NCI-H1092 (cell line): ENCODE measurements at places on chromosomes 11 and 22.

DNA sequence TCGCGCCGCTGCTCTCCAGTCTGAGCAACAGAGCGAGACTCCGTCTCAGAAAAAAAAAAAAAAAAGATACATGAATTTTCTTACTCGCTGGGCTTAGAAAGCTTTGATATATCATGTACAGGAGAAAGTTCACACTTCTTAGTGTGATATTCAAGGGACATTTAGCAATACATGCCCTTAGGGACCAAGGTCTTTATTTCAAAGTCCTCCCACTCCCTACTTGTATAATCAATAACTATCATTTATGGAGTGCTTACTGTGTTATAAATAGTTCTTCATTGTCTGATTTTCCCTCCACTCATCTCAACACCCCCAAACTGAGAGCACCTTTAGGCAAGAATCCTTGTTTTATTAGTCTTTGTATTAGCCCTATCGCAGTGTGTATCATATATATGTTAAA is 103.3 kb downstream of the UVRAG start:
- no peak for DNase-seq

GRCh38 chr11:46417711-46418110 is 26.1 kb upstream of the CHRM4 start:
- no peak for DNase-seq

DNA sequence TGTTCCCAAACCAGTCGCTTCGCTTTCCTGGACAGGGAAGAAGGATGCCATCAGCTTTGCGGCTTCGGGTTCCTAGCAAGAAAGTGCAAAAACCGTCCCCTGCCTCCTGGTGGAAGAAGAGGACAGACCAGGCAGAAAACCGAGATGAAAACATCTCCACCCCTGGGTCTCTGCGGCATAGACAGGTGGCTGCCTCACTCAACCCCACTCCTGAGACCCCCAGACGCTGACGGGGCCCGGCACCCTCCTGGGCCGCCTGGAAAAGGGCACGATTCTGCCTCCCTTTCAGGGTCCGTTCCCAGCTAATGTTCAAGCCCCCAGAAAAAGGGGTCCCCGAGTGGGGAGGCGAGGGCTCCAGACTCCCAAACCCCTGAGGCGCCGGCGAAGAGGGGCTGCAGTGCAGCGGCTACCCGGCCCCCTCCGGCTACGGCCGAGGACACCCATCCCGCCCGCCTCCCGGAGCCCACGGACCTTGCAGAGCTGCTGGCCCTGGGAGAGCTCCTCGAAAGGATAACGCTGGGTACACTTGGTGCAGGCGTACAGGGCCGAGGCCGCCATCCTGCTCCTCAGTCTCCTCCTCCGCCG is 569 bp downstream of the FAM76B start:
- peak; percentile 36 for DNase-seq

DNA sequence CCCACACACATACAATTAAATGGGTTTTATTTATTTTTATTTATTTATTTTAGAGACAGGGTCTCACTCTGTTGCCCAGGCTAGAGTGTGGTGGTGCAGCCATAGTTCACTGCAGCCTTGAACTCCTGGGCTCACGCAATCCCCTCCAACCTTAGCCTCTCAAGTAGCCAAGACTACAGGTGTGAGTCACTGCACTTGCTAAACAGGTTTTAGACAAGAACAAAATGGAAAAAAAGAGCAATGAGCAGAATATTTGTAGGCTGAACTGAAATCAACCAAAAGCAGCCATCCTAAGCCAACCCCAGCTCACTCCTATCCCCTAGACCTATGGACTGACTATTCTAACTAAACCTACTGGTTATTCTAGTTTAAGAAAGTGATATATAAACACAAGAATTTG is 37.8 kb downstream of the MRE11 start:
- DNase-seq: no peak

- DNase-seq: no peak
These were observed 134.8 kb downstream of the TBC1D22A start for GRCh38 chr22:46897246-46897623.

DNA sequence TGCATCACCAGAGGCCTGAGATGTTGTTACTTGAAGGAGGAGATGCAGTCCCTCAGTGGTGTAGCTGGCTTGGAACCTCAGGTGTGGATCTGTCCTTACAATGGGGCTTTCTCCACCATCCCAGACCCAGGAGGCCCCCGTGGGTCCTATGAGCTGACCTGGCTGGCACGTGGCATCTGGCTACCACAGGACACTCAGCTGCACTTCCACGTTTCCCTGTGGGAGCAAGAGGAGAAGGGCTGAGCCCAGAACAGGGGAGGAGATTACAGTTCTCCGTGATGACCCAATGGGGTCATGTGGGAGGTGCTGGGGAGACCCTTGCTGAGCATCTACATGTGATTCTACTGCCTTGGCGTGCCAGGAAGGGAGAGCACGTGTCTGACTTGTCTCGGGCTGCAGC is 1448.4 kb downstream of the TBC1D22A start:
- DNase-seq: no peak

DNA sequence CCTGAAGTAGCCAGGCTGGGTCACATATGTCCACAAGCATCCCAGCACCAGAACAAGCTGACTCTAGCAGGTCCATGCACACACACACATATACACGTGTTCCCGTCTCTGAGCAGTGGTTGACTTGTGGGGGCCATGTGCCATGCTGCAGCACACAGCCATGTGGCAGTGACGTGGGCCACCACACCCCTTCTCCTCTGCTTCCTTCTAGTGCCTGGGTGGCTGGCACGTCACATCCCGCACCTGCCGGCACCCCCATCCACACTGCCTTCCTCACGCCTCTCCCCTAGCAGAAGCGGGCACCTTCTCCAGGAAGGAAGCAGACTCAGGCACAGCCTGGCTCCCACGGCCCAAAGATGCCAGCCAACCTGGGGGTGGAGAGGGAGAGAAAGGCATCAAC is 9.5 kb downstream of the SYT7 start:
- DNase-seq: no peak

DNA sequence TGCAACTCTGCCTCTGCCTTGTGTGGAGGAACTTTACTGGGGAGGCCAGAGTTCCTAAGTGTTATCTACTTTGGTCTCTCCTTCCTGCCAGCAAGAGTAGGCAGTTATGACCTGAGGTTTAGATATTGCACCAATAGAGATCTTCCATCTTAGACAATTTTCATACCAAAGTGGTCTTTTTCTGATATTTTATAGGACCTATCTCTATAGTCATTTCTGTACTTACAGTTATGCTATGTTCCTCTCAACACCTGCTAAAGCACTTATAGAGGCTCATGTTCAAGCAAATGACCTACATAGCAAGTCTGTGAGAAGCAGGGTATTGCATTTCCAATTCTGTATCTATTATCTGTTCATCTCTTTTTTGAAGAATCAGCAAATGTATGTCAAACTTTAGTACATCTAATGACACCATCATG is 80.8 kb downstream of the HORMAD2 start:
- DNase-seq: no peak

GRCh38 chr11:86978756-86979608 is 23.8 kb upstream of the FZD4 start:
- DNase-seq: no peak

DNA sequence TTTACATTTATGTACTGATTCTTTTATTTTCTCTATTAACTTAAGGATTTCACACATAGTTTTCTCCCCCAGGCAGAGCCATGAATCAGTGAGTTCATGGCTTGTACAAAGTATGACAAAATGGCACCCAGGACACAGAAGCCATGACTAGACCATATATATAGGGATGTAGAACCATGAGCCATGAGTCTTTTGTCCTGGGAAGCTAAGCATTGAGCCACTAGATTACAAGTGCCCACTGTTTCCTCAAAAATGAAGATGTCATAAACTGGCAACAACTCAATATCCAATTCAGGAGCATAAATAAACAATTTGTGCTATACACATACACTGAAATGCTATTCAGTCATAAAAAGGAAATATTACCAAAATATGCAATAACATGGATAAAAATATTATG is 36.2 kb downstream of the CARD18 start:
- no peak for DNase-seq

DNA sequence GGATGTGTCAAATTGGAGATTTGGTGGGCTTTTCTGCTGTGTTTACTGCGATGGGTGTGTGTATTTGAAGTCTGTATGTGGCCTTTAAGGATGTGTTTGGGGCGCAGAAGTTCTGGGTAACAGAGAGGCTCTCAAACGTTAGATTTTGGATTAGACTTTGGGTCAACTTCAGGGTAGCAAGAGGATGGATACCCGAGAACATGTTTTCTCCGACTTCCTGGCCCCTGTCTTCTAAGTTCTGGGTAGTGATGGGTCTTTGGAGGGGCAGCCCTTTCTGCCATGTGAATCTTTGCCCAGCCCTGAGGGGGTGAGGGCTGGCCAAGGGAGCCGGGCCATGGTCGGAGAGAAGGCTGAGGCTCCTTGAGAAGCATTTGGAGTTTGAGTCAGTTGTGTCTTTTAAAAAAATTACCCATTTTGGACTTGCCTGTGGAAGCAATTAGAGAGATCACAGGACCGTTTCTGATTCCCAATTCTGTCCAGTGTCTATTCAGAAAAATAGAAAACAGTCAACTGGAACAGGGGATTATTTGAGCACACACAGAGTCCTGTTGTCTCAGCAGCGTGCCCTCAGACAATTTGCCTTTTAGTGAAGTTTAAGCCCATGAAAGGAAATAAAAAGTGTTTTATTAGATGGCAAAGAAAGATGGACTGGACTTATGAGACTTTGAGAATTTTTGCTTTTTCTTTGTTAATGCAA is 114.4 kb downstream of the PTPRJ start:
- no peak for DNase-seq

- DNase-seq: no peak
These were observed 368.5 kb downstream of the INSC start for GRCh38 chr11:15483205-15483604.

- no peak for DNase-seq
These were observed 121.8 kb downstream of the ETS1 start for GRCh38 chr11:128465531-128465930.

DNA sequence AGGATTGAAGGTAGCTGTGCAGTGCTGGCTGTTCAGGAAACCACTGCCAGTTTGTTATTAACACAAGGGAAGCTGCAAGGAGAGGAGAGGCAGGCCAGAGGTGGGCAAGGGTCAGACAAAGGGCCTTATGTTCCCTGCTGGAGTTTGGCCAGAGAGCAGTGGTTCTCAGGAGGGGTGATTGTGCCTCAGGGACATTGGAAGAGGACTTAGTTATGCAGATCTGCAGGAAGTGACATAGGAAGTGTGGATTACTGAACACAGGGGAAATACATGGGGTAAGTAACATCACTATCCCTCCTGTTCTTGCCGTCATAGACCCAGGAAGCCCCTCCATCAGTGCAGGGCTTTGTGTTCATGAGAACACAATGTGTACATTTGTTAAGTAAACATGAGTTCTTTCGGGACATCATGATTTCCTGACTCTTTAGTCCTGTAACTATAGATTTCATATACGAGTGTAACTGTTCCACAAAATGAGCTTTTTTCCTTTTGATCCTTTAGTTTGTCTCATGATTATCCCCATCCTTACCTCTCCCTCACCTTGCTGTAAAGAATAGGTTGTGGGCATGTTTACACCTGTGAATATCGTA is 5.9 kb downstream of the SRRD start:
- no peak for DNase-seq

DNA sequence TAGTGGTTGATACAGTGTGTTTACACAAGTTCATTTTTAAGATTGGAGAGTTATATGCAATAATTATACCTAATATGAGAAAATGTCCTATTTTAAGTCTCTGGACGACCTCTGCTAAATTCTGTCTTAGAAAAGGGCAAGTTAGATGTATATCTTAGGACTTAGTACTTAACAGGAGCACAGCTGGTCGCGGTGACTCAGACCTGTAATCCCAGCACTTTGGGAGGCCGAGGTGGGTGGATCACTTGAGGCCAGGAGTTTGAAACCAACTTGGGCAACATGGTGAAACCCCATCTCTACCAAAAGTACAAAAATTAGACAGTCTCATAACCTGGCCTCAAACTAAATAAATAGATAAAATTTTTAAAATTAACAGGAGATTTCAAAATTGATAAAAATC is 27.2 kb downstream of the BSX start:
- no peak for DNase-seq

DNA sequence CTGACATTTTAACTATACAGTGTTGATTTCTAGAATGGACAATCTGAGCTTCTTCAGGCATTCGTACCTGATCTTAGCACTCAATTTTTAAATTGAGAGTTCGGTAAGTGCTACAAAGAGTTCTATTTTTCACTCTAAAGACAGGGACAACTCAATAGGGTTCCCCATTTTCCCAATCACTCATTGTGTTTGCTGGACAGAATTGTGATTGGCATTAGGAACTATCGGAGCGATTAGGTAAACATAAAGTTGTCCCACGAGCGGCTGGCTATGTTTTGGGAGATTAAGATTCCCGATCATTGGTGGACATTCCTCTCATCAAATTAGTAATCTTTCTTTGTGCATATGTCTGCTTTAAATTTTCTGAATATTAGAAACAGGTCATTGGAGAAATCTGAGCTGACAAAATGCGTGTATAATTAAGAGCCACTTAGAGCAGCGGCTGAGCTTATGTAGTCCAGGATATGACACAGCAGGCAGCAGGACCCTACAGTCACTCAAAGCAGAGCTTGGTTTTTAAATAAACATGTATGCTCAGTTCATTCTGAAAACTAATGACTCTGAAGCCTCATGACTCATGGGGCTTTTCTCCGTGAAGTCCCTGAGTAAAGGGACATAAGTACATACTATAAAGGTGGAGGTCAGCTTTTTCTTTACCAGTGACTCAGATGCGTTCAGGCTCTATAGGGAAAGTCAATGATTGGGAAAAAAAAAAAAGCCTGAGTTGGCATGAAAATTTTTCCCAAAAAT is 109.4 kb downstream of the GRIA4 start:
- DNase-seq: peak; percentile 41

- DNase-seq: no peak
These were observed 13.0 kb upstream of the BCL9L start for GRCh38 chr11:118938491-118939403.

- no peak for DNase-seq
These were observed 9.7 kb downstream of the KIRREL3 start for GRCh38 chr11:126990716-126991480.

- no peak for DNase-seq
These were observed 13.4 kb downstream of the TNKS1BP1 start for GRCh38 chr11:57311109-57311936.

GRCh38 chr22:36486619-36487384 is 5.4 kb upstream of the TXN2 start:
- no peak for DNase-seq

DNA sequence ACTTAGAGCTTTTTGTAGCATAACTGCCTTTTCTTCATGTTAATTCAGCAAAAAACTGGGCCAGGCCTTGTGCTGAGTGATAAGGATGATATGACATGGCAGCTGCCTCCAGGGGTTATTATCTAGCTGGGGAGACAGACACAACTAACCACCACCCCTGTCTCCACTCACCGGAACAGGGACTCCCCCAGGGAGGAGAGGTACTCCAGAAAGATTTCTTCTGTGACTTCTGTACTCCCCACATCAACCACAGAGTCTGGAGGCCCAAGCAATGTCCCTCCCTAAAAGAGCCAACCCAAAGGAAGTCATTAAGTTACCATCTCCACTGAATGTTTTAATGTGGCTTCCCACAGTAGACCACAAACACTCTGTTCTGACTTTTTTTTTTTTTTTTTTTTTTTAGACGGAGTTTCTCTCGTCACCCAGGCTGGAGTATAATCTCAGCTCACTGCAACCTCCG is 14.3 kb upstream of the PMM1 start:
- DNase-seq: no peak
